ENCODE measurements at places on chromosomes 11 and 22.
A peak's percentile ranks its signal among the peaks of the same experiment; 100 is the strongest.

DNA sequence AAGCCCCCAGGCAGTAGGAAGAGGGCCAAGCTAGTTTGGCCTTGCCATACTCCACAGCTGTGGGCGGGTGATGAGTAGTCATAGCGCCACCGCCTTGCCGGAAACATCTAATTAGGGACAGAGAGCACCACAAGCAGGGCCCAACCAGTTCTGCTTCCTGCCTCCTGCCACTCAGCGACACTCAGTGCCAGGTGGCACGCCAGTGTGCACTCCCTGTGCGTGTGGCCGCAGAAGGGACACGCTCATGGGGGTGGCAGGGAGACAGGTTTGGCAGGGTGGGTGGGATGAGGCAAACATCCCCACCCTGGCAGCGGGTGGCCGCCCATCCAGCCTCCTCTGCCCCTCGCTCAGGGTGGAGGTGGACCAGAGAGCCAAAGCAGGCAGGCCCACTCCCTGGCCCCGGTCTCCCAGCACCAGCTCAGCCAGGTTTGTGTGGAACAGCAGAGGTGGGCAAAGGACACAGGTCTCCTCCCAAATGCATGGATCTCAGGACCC lies 4.9 kb downstream of the OVOL1 start:
- DNase-seq, result no peak

- DNase-seq, result no peak
Measured at GRCh38 chr22:23763579-23763945, 772 bp downstream of the C22orf15 start.

DNA sequence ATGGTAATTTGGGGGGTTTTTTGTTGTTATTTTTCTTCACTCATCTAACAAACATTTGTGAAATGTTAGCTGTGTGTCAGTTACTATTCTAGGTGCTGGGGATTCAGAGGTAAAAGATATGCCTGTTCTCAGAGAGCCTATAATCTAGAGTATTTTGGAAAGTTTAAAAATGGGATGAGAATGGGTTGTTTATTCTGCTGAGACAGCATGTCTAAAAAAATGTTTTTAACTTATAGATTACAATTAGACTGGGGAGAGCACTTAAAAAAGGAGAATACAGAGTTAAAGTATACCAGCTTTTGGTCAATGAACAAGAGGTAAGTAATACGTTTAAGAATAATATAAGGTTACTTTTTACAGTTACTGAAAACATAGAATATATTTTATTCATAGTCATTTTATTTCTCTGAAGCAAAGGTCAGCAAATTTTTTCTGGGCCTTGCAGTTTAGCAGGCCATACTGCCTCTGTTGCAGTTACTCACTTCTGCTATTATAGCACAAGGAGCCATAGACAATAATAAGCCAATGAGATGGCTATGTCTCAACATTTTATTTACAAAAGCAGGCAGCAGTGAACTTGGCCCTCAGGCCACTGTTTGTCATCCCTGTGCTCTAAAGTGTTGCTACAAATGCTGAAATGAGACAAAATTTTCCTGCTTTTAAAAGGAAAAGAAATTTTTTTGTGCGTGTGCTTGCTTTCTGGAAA lies 60.0 kb downstream of the DKK3 start:
- no peak for DNase-seq

DNA sequence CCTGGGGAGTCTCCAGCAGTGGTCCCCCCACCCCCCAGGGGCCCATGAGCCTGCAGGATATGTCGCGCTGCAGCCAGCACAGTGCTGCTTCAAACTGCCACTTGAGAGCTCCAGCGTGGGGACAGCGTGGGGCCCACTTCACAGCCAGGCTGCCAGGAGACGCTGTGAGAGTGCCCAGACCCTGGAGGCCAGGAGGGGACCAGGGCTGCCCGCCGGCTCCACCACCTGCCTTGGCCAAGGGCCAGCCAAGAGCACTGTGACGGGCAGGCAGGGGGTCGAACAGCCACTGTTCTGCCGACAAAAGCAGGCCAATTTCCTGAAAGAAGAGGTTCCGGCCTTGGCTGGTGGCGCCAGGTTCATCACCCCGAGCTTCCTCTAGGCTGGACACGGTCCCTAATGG lies 60.2 kb downstream of the FLRT1 start:
- DNase-seq, result no peak

DNA sequence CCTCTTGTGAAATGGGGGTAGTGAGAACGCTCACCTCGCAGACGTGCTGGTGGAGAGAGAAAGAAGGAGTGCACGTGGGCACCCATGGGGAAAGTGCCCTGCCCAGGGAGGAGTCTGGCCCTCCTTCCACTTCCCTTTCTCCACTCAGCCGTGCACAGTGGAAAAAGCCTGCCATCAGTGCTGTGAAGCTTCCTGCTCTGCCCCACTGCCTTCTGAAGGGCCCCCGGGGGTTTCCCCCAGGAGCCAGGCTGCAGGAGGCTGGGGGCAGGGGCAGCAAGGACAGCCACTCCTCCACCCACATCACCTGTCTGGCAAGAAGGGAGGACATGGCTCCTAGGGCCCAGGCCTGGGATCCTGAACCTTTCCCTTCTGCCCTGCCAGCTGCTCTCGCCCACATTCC lies 7.6 kb downstream of the TP53I11 start:
- DNase-seq, result no peak

DNA sequence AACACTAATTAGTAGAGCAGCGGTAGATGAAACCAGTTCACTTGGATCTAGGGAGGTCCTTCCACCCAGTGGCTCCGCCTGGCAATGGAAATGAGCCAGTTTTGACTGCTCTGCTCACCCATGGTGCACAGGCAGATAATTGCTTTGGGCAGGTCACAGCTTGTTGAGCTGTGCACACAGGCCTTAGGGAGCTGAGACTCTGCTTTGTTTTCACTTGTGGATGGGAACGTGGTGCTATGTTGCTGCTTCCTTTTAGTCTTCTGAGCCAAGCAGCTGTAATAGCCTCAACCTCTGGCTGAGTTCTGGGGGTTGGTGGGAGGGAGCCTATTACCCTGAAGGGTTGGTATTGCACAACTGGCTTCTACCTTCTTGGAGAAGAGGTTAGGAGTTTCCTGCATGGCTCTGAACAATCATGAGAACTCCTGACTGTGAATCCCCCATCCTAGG lies 262.3 kb upstream of the MTNR1B start:
- peak; percentile 3 for DNase-seq

DNA sequence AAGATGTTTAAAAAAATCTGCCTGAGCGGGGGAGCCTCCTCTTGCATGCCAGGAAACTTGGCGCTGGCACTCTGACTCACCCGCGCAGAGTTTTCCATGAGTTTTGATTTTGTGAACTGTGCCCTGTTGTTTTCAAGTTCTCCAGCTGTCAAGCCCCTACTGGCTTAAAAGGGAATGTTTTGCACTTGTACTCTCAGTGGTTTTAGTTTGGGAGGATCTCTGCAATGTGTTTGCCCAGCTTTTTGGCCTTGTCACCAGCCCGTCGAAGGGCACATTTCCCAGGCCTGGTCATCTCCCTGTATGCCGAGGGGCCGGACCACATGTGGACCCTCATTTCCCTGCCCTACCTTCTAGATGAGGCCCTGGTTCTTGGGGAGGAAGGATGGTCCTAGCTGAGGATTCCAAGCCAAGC lies 12.2 kb downstream of the MRGPRF start:
- DNase-seq, result peak; percentile 91

- DNase-seq, result no peak
Measured at GRCh38 chr22:49853981-49854831, 562 bp downstream of the ZBED4 start.

DNA sequence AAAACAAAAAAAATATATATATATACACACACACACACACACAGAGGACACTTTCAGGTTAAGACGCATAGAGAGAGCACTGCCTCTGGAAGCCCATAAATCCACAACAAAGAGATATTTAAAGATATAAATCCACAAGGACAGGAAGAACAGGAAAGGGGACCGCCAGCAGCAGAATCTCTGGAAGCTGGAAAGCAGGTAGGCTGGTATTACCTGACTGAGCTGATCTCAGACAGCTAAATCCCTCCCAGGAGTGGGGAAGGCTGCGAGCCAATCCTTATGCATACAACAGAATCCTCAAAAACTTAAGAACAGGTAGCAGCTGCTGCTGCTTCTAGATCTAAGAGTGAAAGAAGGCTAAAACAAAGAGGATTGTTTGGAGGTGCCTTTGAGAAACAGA lies 1.8 kb upstream of the MCAT start:
- no peak for DNase-seq

- DNase-seq, result no peak
Measured at GRCh38 chr11:18310800-18311340, 11.1 kb downstream of the HPS5 start.

DNA sequence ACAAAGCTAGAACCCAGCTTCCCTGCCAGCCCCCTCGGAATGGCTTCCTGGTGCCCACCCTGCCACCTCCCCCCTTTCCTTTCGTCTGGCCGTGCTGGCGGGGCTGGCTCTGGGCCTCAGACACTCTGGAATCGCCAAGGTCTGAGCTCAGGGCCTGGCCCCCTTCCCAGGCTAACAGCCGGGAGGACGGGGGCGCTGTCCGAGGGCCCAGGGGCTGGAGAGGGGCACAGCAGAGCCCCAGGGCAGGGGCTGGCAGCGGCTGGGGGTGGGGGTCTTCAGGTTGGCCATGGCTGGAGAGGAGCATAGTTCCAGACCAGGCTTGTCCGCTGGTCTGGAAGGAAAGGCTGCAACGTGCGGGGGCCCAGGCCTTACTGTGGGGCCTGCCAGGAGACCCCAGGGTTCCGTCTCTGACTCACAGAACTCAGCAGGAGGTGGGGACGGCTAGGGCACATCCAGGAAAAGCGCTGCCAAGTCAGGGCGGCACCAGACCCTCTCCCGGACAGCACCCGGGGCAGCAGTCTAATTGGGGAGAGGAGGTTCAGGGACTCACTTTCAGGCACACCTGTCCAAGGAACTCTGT lies 861 bp upstream of the LTBP3 start:
- no peak for DNase-seq

GRCh38 chr22:35043252-35043933 lies 22.6 kb upstream of the ISX start:
- DNase-seq, result no peak

GRCh38 chr22:33803371-33804282 lies 116.6 kb downstream of the LARGE1 start:
- DNase-seq, result peak; percentile 94
